EH (cell line): ENCODE measurements at places on chromosomes 2 and 18.

- peak; percentile 22 for DNase-seq
Measured at GRCh38 chr18:56377231-56377630, 261.2 kb downstream of the TXNL1 start.

- no peak for DNase-seq
Measured at GRCh38 chr18:78046631-78047030, 797.0 kb downstream of the GALR1 start.

- no peak for DNase-seq
Measured at GRCh38 chr18:48938827-48939204, 11.9 kb downstream of the SMAD7 start.

GRCh38 chr2:235378246-235378645, 115.6 kb upstream of the AGAP1 start:
- peak; percentile 3 for DNase-seq

- peak; percentile 85 for DNase-seq
Measured at GRCh38 chr2:111071600-111072171, 49.0 kb upstream of the BCL2L11 start.

- DNase-seq = peak; percentile 77
Measured at GRCh38 chr2:142872882-142873724, 4.4 kb upstream of the KYNU start.

GRCh38 chr2:101277111-101277510, 24.4 kb downstream of the CNOT11 start:
- peak; percentile 20 for DNase-seq
